ENCODE measurements at places on chromosomes 16 and 17.

- no peak for DNase-seq
Measured at GRCh38 chr17:75084039-75084660, 3.6 kb upstream of the SLC16A5 start.

- DNase-seq: no peak
Measured at GRCh38 chr17:58414596-58414997, 2.7 kb downstream of the RNF43 start.

DNA sequence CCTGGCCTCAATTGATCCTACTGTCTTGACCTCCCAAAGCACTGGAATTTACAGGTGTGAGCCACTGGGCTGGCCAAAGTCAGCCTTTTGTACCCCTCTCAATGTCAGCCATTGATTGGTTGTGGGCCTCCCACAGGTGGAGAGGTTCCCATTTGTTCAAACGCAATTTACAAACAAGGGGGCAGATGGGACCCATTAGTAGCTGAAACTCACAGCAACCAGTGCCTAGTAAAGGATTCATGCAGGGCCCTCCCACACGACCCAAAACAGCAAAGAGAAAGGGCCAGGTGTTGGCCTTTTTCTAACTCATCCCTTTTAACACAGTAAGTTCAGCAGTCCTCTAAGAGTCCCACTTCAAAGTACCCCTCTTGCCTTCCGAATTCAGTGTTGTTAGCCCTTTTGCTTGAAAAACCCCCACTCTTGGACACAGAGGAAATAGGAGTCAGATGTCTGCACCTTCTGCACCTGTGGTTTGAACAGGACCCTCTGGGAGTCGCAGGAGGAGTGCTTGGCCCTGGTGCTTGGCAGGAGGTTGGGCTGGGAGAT, 89.2 kb downstream of the PITPNC1 start:
- no peak for DNase-seq

DNA sequence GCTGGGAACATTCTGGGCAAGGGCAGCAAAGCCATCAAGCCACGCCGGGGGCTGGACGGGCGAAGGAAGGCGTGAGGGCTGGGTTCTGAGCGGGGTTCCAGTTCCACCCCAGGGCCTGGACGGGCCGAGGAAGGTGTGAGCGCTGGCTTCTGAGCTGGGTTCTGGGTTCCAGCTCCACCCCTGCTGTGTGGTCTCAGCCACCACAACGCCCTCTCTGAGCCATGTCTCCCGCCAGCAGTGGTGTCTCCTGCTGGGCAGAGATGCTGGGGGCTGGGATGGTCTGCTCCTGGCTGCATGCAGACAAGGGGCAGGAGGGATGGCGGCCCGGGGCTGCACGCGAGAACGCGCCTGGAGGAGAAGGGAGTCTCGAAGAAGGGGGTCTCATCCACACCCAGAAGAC, 3.9 kb upstream of the CPNE7 start:
- DNase-seq: no peak

DNA sequence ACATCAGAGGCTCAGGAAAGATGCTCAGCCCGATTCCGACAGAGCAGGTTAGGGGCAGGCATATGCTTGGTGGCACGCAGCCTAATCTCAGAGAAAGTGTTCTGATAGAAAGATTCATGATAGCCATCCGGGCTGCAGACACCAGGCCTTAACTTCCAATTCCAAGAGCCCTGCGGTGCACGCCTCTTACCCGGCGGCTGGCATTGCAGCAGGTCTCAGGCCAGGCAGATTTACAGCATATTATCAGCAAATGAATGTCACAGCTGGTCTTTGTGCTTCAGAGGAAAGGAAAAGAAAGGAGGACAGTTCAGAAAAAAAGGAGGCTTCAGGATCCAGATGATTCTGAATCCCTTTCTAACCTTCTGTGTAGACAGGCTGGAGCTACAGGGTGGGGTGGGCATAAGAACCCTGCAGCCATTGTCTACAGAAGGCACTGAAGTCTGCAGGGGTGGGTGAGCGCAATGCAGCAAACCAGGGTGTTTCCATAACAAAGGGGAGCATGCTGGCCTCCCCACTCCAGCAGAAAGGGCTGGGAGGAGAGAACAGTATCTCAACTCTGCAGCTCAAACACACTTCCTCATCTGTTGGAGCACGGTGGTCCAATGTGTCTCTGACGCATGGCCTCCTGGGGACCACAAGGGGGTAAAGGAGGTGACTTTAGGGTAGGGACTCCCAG, 277.4 kb upstream of the XYLT1 start:
- DNase-seq: no peak

DNA sequence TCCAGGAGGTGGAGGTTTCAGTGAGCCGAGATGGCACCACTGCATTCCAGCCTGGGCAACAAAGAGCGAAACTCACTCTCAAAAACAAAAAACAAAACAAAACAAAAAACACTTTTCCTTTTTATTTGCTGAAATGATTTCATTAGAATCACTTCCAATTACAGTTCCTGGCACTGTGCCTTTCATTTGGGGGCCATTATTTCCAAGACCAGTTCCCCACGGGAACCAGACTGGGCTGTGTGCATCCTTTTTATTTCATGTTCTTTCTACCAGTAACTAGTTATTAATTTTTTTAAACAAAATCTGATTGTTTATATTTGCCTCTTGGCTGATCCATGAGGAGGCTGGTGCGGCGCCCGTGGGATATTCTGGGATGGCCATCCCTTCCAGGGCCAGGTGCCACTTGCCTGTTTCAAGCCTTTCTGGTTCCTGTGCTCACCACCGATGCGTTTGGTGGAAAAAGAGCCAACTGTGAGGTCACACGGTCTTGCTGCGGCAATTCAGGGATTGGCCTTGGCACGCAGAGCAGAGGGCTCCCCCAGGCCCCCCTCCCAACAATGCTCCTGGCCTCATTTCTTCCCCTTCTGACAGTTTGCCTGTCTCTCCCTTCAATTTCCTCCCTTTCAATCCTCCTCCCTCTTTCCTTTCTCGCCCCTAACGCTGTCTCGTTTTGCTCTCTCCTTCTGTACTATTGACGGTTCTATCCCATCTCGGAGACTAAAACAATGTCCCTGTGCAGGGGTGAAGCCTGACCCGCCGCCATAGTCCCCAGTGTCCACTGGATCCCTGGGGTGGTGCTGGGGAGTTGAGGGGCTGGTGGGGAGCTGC, 13.4 kb downstream of the UBALD1 start:
- no peak for DNase-seq

GRCh38 chr16:15861996-15862395, 5.2 kb upstream of the MYH11 start:
- DNase-seq: no peak

- no peak for DNase-seq
Measured at GRCh38 chr17:16878606-16879005, 93.3 kb downstream of the TNFRSF13B start.

- no peak for DNase-seq
Measured at GRCh38 chr16:89408315-89408714, 82.0 kb downstream of the ANKRD11 start.

DNA sequence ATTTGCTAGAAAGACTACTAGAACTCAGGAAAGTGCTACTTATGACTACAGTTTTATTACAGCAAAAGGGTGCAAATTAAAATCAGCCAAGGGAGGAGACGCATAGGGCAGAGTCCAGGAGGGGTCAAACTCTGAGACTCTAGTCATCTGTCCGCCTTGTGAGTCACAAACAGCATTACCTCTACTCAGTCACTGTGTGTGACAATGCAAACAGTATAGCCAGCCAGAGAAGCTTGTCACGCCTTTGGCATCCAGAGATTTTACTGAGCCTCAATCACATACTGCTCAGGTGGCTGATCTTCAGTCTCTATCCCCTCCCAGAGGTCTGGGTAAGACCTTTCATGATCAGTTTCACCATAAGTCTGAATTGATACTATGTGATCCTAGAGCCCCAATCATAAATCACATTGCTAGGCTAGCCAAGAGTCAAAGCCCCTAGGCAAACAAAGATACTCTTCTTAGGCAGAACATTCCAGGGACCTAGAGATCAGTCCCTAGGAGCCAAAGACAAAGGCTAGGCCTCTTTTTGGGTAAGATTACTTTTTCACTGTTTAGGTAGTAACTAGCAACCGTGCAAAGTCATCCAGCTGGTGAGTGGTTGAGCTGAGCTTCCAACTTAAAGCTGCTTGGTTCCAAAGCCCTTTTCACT, 48.8 kb upstream of the CLEC19A start:
- DNase-seq: no peak

- no peak for DNase-seq
Measured at GRCh38 chr17:81188491-81188840, 22.4 kb upstream of the AATK start.

- no peak for DNase-seq
Measured at GRCh38 chr16:30394592-30395154, 547 bp upstream of the ZNF48 start.

DNA sequence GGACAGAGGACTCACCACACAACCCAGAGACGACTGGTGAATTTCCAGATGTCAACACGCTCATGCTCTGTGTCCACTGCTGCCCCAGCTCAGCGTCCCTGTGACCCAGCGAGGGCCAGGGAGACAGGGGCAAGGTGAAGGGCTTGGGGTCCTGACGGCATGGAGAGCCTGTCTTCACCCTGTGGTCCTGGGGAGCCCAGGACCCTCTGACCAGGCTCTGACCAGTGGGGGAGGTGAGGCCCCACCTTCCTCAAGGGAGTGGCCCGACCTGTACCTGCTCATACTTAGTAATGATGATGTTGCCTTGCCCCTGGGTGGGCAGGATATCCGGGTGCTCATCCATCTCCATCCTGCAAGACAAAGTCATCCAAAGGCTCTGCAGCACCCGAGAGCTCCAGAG, 39.8 kb downstream of the TNFRSF13B start:
- no peak for DNase-seq

- DNase-seq: peak; percentile 78
Measured at GRCh38 chr17:36935671-36936454, 1.4 kb upstream of the LHX1 start.

GRCh38 chr17:66595893-66596292, 239.0 kb upstream of the CACNG5 start:
- DNase-seq: no peak

- DNase-seq: no peak
Measured at GRCh38 chr17:7034955-7035590, 742 bp upstream of the SLC16A13 start.

GRCh38 chr16:21161211-21161610, 2.7 kb downstream of the LDAF1 start:
- DNase-seq: no peak

- no peak for DNase-seq
Measured at GRCh38 chr17:39213852-39214251, 11.9 kb downstream of the STAC2 start.

DNA sequence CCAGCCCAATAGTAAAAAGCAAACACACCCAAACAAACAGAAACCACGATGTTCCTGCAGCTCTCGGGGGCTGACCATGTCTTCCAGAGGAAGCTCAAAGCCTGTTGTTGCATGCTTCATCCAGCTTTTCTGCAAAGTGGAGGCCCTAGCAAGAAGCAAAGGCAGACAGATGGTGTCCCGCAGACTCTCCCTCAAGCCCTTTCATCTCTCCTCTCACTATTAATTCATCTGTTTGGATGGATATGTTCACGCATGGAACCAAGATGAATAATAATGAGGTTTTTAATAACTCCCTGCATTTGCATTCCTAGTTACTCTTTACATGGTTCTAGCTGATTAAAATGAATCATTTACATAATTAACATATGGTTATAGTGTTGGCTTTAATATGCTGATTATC, 36.6 kb downstream of the RBFOX1 start:
- DNase-seq: no peak

DNA sequence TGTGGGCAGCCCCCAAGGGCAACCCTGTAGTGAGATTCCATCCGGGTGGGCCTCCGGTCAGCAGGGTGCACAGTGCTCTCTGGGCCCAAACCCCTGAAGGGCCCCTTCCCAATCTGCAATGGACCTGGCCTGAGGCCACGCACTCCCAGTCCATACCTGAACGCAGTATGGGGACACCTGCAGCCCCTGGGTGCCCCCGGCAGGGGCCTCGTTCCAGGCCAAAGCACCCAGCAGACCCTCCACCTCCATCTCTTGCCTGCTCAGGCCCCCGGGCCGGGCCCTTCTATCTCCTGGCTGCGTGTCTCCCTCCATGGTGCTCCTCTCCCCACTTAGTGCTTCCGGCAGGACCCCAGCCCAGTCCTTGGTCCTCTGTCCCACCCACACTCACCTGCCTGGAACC, 17.3 kb upstream of the AATK start:
- DNase-seq: no peak

GRCh38 chr16:68357923-68358322, 47.1 kb downstream of the PRMT7 start:
- peak; percentile 33 for DNase-seq

- DNase-seq: no peak
Measured at GRCh38 chr17:7556627-7557026, 1.9 kb upstream of the TNFSF13 start.

- peak; percentile 85 for DNase-seq
Measured at GRCh38 chr17:17781591-17782496, 54.9 kb downstream of the SREBF1 start.

DNA sequence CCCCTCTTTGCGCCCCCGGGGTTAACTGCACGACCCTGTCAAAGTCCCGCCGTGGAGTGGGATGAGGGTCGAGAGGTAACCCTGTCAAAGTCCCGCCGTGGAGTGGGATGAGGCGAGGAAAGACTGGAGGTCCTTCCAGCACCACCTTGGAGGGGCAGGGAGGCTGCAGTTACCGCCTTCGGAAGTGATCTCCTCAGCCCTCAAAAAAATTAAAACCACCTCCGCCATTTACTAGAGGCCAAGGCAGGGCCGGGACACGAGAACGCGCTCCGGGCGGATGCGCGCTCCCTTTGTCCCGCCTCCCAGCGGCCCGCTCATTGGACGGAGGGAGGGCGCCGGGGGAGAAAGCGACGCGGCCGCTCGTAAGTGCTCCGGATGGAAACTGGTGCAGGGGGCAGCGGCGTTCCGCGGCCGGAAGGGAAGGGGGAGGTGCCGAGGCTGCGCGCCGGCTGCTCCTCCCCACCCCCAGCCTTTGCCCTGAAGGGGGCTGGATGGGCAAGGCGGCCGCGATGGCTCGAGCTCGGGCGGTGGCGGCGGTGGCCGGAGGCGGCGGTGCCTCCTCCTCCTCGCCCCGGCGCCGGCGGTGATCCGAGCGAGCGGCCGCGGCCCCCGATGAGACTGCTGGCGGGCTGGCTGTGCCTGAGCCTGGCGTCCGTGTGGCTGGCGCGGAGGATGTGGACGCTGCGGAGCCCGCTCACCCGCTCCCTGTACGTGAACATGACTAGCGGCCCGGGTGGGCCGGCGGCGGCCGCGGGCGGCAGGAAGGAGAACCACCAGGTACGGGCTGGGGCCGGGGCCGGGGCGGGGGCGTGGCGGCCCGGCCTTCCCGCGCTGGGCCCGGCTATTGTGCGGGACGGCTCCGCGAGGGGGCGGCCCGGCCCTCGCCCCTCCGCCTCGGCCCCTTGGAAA, at the start of gene METTL9:
METTL9 (plus strand) TSS at position 456 of the 909 bp plus-strand sequence; CDS start at position 613, 157 bp downstream.
- DNase-seq: peak; percentile 97

All from aorta (tissue), 5 donors.